Neuronal stem cell (in vitro differentiated cells): ENCODE measurements at places on chromosomes 4 and X.

DNA sequence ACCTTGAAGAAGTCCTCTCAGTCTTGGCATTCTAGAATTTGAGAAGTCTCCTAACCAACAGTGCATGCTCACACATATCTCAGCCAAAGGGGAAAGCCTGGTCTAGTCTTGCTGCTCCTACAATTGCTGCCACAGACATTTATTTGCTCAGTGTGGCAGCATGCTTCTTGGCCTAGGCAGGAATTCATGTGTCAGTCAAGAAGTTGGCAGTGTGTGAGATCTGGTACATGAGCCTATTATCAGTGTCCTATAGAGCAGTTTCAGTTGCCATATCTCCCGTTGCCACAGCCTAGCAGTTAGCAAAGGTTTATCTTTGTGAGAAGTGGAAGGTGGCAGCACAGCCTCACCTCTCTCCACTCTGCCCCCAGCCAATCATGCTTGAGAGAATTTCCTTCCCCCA is 176.9 kb upstream of the ARHGEF9 start:
- no peak for DNase-seq

GRCh38 chr4:37279121-37279520 is 34.6 kb downstream of the NWD2 start:
- no peak for DNase-seq

GRCh38 chr4:132493476-132493875 is 655.6 kb upstream of the PCDH10 start:
- DNase-seq, result no peak

DNA sequence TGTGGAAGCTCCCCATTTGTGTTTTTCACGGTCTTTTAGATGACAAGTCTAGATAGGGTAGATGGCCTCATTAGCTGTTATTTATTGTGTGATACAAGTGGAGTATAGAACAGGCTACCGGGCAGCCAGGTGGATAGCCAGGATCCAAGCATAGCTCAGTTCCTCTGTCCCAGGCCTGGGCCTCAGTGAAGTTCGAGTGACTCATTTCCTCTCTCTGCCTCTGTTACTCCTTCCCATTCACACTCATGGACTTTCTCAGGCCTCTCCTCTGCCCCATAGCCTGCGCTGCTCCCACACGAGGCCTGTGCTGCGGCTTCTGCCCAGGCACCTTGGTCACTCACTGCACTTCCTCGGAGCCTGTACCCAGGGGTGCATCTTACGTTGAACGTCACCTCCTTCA is 54.5 kb downstream of the TENM3 start:
- no peak for DNase-seq

DNA sequence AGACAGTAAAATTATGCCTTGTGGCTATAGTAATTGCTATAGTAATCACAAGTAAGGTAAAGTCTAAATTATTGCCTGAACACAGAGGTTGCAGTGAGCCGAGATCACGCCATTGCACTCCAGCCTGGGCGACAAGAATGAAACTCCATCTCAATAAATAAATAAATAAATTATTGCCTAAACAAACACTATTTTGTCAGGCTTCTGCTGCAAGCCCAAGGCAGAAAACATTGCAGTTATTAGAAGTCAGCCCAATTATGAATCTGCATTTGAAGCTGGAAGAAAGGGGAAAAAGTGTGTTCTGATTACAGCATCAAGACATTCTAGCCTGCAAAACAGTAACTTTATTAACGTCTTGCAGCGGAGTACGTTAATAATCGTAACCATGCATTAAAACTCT is 17.1 kb downstream of the HSD17B13 start:
- no peak for DNase-seq

GRCh38 chrX:67543818-67544217 is at the start of gene AR:
Gene AR (plus strand): TSS chrX:67544021. CDS start chrX:67545147, 1,126 bp downstream.
- peak; percentile 62 for DNase-seq
